ENCODE measurements at places on chromosomes 1 and 21.

DNA sequence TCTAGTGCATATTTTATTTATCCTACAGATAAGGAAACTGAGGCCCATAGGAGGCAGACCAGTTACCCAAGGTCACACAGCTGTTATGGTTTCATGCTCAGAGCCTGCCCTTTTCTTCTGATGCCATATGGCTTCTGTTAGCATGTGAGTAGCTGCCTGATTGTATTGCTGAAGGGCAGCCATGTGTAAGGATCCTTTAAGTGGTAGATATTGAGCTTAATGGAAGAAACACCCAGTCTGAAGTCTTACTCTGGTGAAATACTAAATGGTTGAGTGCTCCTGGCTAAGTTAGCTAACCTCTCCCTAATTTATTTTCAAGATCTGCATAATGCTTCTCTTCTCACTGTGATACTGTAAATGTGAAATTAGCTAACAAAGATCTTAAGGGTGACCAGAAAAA lies 30.9 kb downstream of the ADAMTS5 start:
- DNase-seq = no peak

DNA sequence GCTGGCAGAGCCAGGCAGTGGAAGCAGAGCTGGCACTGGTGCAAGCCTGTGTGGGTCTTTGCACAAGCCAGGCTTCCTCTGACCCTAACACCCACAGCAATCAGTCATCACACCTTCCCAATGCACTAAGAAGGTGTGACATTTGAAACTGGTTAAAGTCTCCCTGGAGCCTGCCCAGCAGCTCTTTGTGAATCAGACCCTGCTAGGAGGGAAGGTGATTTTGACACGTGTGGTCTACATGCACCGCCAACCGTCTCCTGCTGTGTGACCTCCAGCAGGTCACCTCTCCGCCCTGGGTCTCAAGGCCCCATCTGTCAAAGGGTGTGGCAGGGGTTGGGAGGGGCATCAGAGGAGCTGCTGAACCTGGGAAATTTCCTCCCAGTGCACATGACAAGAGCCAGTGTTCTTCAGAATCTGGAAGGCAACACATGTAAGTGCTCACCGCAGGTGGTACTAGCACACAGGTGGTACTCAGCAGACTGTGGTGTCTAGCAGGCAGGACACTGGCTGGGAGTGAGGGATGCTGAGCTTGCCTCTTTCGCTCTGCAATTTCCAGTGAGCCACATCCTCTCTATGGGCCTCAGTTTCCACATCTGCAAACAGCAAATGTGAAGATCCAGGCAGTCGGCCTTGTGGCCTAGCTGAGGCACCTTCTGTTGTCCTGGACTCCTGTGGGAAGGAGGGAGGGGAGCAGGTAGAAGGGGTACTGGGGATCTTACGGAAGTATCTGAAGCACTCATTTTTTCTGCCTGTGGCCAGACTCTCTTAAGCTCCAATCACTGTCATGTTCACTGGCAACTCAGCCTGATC lies 123.2 kb downstream of the DMRTB1 start:
- DNase-seq = no peak

GRCh38 chr1:176119549-176119948 lies 87.5 kb downstream of the COP1 start:
- DNase-seq = peak; percentile 6

GRCh38 chr1:11488966-11489625 lies 10.1 kb downstream of the DISP3 start:
- DNase-seq = no peak

DNA sequence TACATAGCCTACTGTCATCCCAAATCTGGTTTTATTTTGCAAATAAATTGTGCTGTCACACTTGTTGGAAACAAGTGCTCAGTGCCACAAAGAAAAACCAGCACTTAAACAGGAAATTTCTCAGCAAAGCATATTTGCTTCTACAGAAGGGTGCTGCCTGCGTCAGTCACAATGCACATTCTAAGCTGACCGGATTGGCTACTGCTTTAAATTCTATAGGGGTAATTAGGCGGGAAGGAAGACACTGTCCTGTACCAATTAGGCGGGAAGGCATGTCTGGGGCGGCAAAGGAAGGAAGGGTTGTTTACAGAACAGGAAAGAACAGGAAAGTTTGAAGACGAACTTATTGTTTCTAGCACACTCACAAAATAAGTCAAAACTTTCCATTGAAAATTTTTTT lies 2.8 kb downstream of the IFI16 start:
- DNase-seq = peak; percentile 59

- DNase-seq = no peak
Observed at GRCh38 chr21:20698585-20698984, 299.6 kb upstream of the NCAM2 start.

GRCh38 chr1:162943622-162944021 lies 82.6 kb upstream of the CCDC190 start:
- DNase-seq = no peak

- DNase-seq = no peak
Observed at GRCh38 chr1:239392271-239392670, 5.9 kb downstream of the CHRM3 start.

GRCh38 chr1:209105701-209106100 lies 477.8 kb upstream of the CAMK1G start:
- DNase-seq = peak; percentile 13

DNA sequence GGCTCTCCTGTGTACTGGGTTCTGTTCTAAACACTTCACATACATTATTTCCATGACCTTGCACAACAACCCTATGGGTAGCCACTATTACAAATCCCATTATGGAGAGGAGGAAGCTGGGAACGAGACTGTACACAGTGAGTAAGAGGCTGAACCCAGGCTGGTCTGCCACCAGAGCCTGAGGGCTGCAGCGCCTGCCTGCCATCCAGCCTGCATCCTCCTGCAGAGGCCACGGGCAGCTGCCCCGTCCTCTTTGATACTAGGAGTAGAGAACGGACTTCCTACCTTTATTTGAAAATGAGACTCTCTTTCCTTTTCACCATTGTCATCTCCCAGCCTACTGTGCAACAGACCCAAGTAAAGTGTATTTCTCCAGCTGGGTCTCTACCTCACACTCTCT lies 370.0 kb downstream of the HHAT start:
- DNase-seq = no peak

DNA sequence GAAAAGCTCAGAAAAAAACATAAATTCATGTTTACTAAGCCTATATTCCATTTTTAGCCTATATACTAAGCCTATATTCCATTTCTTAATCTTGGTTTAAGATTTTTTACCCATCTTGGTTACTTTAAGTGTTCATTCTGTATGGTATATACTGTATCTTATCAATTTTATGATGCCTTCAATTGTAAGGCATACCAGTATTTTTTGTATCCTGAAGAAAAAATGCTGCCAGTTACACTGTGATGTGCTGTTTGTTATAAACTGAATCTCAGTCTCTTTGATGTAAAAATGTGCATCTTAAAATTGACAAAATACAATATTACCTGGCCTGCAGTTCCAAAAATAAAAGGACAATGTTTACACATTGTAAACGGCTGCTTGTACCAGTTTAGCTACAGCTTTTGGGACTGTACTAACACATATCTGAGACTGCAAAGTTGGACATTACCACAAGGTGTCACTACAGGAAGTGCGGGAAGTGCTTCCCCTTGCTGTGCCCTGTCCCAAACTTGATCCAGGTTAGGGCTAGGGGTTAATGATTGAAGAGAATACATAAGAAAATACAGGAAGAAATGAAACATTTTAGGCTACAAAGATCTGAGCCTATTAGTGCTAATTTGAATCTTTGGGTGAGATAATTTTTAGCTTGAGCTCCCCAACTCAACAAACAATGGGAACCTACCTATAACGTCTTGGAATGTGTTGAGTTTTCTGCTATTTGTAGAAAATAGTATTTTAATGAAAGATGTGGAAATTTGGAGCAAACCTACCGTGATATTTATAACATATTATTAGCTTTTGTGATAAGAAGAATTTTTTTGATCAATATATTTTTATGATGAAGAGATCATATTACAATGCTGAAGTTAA lies 108.9 kb downstream of the LBR start:
- peak; percentile 43 for DNase-seq

DNA sequence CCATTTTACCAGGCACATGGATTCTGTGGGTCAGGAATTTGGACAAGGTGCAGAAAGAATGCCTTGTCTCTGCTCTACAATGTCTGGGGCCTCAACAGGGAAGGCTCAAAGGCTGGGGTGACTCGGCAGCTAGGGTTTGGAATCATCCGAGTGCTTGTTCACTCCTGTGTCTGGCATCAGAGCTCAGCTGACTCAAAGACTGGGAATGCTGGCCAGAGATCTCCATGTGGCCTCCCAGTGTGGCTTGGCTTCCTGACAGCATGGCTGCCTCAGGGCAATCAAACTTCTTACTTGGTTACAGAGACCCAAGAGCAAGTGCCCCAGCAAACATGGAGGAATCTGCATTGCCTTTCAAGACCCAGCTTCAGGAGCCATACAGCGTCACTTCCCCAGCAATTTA lies 110.5 kb downstream of the TOMM20 start:
- peak; percentile 99 for DNase-seq

- peak; percentile 76 for DNase-seq
Observed at GRCh38 chr1:234676103-234676594, 66.2 kb upstream of the IRF2BP2 start.

GRCh38 chr1:213761845-213762407 lies 225.8 kb upstream of the PROX1 start:
- peak; percentile 1 for DNase-seq

DNA sequence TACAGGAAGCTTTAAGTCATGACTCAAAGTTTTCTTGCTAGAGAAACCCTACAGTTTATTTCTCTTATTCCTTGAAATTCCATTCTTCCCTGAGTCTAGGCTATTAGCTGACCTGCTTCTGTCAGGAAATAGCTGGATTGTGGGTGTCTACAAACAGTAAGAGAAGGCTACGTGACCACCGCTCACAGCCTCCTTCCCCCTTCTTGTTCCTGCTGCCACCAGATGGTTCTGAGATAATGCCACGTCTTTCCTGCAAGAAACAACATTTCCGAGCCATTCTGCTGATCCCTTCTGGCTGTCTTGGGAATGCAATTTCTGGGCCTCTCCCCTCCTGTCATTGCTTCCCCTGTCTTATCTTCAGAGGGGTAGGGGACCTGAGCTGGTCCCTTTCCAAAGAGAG lies 128.9 kb upstream of the SGIP1 start:
- DNase-seq = no peak

DNA sequence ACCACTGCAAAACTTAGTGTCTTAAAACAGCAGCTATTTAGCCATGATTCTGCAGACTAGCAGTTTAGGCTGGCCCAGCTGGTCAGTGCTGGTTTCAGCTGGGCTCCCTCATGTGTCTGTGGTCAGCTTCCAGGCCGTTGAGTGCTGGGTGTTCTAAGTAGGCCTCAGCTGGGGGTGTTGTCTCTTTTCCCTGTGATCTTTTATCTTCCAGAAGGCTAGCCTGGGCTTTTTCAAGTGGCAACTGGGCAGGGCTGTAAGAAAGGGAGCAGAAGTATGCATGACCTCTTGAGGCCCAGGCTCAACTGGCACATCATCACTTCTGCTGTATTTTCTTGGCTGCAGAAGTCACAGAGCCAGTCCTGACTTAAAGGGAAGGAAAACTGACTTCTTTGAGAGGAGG lies 136.1 kb downstream of the KIF26B start:
- DNase-seq = no peak

GRCh38 chr1:28437924-28438699 lies 67.7 kb upstream of the RCC1 start:
- DNase-seq = peak; percentile 99

GRCh38 chr1:209755926-209756614 lies at the start of gene TRAF3IP3:
TSS of gene TRAF3IP3 (plus strand) at chr1:209756053. CDS start at chr1:209760040, 3,987 bp downstream.
- DNase-seq = no peak

DNA sequence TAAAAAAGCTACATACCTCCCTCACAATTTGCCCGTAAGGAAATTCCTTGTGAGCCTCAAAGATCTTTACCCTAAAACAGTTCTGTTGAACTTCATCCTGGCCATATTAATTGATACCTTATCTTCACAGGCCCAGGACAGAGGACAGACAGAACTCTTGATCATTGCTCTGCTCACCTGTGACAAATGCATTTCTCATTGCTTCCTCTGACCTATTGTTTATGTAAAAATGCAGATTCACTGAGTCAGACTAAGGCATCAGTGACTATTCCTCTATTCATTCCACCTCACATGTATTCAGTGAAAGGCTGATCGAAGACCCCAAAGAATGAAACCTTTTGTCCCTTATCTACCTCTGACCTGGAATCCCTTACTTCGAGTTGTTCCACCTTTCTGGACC lies 61.0 kb downstream of the BACH1 start:
- DNase-seq = no peak

DNA sequence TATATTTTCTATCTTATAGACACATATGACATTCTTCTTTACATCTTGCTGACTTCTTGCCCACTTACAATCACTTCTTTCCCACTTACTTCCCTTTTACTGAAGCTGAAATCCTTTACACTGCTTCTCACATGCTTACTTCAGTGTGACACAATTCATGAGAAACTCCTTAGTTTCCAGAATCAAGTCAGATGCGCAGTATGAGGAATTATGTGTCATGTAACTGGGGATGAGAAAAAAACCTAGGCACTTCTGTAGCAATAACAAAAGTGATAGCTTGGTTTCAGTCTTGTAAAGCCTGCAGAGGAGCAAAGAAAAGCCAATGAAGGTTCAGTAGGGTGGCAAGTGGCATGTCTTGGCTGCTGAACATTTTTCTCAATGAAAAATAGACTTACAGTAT lies 566.2 kb upstream of the RGS18 start:
- DNase-seq = no peak

DNA sequence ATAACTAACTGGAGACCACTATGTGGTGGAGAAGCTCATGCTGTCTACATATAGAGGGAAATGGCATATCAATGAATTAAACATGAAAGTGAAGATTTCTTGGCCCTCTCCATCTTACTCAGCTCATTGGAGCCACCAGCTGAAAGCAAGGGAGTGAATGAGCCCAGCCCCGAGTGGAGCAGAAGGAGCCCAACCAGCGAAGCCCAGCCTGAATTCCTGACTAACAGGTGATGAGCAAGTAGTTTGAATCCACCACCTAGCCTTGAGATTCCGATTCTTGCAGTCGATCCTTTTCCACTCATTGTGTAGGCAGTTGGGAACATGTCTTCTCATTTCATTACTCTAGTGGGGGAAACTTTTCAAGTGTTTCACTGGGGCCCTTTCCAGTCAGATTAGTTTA lies 18.6 kb upstream of the ST6GALNAC3 start:
- no peak for DNase-seq
